ENCODE measurements at places on chromosomes 6 and 20.

DNA sequence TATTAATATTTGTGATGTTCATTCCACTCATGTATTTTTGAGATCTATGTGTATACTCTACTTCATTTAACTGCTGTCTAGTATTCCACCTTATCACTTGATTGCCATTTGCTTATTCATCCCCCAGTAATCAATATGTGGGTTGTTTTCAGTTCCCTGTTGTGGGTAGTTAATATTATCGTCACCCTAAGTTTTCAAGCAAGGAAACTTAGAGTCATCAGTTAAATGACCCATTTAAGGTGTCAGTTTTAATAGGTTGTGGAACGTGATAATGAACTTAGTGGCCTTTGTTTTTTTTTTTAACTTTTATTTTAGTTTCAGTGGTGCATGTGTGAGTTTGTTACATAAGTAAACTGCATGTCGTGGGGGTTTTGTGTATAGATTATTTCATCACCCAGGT, 90.3 kb downstream of the SLC24A3 start:
- no peaks in the 10 kb centered on the region for H3K4me1 ChIP-seq
- no peak overlapping the region for H3K4me3 ChIP-seq
- H3K27ac ChIP-seq, result no peak overlapping the region
- DNase-seq, result no peak
- H3K36me3 ChIP-seq, result no peaks in the 10 kb centered on the region

- H3K36me3 ChIP-seq, result no peaks in the 10 kb centered on the region
- no peak overlapping the region for H3K27ac ChIP-seq
- no peak for DNase-seq
- H3K27me3 ChIP-seq, result peaks cover 3% of the 10 kb centered on the region
- no peak overlapping the region for H3K4me3 ChIP-seq
Measured at GRCh38 chr6:113823916-113824315, 33.2 kb upstream of the MARCKS start.

DNA sequence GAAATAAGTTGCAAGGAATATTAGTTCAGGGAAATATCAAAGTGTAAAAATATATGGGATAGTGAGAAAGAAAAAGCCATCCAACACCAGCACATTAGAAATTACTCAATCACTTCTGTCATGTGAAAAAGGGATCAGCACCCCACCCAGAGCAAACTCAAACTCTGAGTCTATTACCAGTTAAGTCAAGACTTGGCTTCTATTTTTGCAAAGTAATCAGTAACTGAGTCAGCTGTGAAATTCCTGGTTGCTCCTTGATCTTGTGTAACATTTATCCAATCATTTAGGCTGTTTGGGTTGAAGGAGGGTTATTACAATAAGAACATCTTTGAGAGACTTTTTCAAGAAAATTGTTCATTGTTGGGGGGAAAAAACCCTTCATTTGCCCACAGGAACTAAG, 51.2 kb downstream of the SLC22A23 start:
- H3K27ac ChIP-seq, result no peak overlapping the region
- no peaks in the 10 kb centered on the region for H3K27me3 ChIP-seq

DNA sequence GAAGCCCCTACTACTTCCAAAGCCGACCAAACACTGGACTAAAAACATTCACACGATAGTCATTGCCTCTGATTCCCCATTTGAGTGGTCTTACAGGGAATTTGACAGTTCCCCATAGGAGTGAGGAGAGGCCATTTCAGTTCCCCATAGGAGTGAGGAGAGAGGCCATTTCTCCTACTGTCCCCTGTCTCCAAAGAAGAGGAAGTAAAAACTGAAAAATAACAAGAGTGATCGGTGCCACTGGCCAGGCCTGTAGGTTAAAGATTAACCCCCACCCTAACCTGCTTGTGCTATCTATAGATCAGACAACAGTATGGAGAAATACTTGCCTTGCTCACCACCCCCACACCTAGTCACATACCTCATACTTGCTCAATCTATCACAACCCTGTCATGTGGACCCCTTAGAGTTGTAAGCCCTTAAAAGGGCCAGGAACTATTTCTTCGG, 204.0 kb upstream of the MOCS1 start:
- no peaks in the 10 kb centered on the region for H3K36me3 ChIP-seq
- no peak overlapping the region for H3K27ac ChIP-seq
- DNase-seq, result no peak
- peaks cover 5% of the 10 kb centered on the region for H3K27me3 ChIP-seq
- H3K4me1 ChIP-seq, result no peaks in the 10 kb centered on the region
- no peak overlapping the region for H3K4me3 ChIP-seq

DNA sequence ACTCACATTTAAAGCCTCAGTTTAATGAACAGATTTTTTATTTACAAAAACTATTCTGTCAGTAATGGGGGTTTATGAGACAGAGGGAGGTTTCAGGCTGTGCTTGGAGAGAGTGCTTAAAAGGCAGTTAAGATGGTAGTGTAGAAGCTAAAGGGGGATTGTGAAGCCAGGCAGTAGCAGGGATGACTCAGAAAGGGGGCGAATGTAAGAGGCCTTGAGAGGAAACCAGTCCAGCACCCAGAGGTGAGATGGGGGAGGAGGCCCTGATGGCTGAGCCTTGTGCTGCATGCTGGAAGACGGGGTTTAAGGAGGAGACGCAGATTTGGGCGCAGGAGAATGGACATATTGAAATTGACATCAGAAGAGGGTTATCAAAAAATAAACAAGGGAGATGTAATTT, 6.6 kb upstream of the SERPINB9 start:
- H3K4me3 ChIP-seq, result no peak overlapping the region
- H3K27me3 ChIP-seq, result no peaks in the 10 kb centered on the region
- H3K36me3 ChIP-seq, result no peaks in the 10 kb centered on the region

GRCh38 chr6:43172104-43173007, 1.3 kb downstream of the SRF start:
- peaks cover 24% of the 10 kb centered on the region for H3K36me3 ChIP-seq
- peak overlapping the region; percentile 98 for H3K4me3 ChIP-seq
- peak; percentile 59 for DNase-seq

- H3K4me3 ChIP-seq, result no peak overlapping the region
- peaks cover 30% of the 10 kb centered on the region for H3K36me3 ChIP-seq
- no peak for DNase-seq
- no peaks in the 10 kb centered on the region for H3K27me3 ChIP-seq
Measured at GRCh38 chr6:73497915-73498314, 22.9 kb downstream of the EEF1A1 start.

DNA sequence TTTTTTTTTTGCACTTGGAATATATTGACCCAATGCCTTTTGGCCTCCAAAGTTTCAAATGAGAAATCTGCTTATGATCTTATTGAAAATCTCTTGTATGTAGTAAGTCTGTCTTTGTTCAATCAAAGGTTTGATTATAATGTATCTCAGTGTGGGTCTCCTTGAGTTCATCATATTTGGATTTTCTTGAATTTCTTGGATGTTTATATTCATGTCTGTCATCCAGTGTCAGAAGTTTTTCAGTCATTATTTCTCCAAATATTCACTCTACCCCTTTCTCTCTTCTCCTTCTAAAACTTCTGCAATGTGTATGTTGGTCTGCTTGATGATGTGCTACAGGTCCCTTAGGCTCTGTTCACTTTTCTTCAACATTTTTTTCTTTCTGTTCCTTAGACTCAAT, 95.9 kb upstream of the PTPRK start:
- peaks cover 20% of the 10 kb centered on the region for H3K27me3 ChIP-seq
- peaks cover 3% of the 10 kb centered on the region for H3K4me1 ChIP-seq
- no peak overlapping the region for H3K27ac ChIP-seq
- DNase-seq, result no peak
- H3K36me3 ChIP-seq, result peaks cover 2% of the 10 kb centered on the region

DNA sequence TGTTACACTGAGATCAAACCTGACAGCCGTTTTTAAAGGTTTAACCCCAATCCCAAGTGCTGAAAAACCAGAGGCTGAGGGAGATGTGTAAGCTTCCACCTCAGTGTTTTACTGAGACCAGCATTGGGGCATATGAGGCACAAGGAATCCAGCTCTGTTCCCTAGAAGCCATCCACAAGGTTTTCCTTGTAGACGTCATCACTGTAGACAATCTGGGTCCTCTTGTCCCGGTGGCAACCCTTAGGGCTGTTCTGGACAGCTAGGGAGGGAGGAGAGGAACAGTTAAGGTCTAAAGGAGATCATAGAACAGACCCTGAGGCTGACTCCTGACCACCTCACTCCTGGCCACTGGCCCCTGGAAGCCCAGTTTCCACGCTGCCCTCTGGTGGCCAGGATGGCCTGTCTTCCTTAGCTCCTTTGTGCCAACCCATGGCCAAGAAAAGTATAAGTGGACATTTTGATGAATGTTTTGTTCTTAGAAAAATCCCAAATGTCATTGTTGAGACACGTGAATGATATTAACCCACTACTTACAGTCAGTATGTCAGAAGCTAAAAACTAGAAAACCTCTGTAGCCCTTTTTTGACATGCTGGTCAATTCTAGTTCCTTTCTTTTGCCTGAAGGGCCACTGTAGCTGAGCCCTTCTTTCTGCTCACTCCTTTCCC, 6.4 kb downstream of the CFB start:
- H3K36me3 ChIP-seq, result peaks cover 30% of the 10 kb centered on the region
- H3K4me1 ChIP-seq, result peaks cover 1% of the 10 kb centered on the region
- H3K27me3 ChIP-seq, result no peaks in the 10 kb centered on the region
